T-helper 22 cell (primary cell): ENCODE measurements at places on chromosomes 5 and 9.
A peak's percentile ranks its signal among the peaks of the same experiment; 100 is the strongest.

- DNase-seq = no peak
These were observed 2.7 kb upstream of the CNOT6 start for GRCh38 chr5:180491496-180491895.

- DNase-seq = peak; percentile 81
These were observed 82.5 kb upstream of the ZBTB43 start for GRCh38 chr9:126722252-126722921.

GRCh38 chr9:127875306-127875966, 2.0 kb downstream of the AK1 start:
- no peak for DNase-seq

DNA sequence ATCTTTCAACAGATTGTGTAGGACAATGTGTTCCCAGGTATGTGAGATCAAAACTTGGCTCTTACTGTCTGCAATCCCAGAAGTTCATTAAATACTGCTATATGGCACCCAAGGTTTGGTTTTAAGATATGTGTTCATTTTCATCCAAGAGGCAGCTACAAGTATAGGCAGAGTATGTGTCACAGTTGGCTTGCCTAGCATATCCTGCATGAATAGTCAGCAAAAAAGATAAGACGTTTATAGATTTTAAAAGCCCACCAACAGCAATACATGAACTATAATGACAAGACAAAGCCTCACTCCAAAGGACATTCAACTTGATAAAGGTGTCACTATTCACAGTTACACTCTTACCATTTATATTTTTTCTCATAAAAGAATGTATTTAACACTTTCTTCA, 99.1 kb downstream of the BNC2 start:
- DNase-seq = no peak

DNA sequence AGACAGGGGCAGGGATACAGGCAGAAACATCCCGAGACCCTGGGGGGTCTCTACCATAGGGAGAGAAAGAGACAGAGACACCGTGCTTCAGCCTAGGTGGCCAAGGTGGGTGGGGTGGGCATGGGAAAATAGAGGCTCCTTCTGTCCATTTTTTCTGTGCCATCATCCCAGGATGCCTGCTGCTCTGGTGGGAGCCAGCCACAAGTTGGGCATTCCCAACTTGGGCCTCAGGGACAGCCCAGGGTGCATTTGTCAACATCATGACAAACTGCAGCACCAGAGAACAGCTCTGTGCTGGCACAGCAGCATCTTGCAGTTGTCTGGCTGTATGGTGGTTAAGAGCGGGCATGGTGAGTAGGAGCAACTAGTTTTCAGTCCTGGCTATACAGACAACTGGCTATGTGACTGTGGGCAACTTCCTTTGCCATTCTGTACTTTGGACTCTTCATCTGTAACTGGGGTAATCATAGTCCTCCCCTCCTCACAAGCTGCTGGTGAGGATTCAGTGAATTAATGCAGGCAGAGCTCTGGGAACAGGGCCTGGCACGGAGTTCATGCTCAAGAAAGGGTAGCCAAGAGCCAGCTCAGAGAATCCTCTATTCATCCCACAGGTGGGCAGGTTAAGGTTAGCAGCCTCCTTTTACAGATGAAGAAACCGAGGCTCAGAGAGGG, 100.4 kb downstream of the RGS3 start:
- DNase-seq = no peak

GRCh38 chr5:11371021-11371420, 533.2 kb downstream of the CTNND2 start:
- DNase-seq = no peak

DNA sequence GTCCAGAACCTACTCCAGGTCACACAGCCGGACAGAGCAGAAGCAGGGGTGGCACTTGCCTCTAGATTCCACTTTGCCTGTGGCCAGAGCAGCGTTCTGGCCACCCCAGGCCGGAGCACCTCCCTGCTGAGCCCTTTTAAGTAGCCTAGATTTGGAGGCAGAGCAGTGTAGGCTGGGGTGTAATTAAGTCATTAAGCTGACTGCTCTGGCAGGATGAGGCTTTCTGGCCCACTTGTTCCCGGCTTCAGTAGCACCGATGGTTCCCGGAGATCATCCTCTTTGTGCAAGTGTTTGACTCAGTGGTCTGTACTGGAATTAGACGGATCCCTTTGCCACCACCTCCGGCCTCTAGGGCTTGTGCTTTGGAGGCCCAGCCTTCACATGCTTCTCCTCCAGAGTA, 281.9 kb upstream of the ANKRD55 start:
- DNase-seq = no peak

DNA sequence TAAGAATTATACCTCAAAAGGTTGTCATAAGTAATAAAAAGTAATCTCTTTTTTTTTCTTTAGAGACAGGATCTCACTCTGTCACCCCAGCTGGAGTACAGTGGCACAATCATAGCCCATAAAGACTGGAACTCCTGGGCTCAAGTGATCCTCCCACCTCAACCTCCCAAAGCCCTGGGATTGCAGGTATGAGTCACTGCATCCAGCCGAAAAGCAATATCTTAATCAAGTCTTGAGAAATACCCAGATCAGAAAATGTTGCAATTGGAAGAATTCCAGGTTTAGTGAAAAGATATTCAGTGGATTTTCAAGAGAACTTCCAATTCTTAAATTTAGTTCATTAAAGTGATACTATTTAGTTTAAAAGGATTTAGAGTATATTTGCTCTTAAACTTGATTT, 40.9 kb upstream of the IDNK start:
- DNase-seq = no peak

DNA sequence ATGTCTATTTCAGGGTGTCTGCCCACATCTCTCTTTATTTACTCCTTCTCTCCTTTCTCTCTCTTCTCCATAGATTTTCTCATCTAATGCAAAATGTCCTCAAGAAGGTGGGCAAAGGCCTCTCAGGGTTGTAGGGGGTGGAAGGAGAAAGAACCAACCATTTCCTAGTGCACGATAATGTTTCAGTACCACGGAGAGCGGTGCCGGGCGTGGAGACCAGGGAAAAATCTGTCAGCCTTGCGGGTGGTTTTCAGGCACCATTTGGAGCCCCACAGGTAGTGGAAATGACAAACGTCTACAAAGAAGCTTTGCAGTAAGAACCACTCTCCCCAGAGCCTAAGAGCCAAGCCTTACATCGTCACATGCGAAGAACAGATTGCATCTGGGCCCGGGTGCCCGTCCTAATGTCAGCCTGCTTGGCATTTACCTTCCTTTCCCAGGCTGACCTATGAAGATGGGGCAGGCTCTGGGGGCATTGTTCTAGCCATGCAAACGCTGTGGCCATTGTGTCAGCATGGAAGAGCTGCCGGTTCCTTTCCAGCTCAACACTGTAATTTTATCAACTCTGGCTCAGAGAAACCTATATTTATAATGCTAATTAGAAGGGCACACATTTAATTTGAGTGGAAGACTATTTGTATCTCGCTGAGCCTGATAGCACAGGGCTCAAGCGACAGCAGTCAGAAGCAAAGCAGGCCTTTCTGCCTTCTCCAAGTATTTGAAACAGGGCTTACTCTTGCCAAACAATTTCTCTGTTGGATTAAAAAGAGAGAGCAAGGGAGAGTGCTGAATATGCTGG, 430.1 kb upstream of the WWC1 start:
- DNase-seq = no peak

- DNase-seq = no peak
These were observed 72.4 kb downstream of the VCAN start for GRCh38 chr5:83543898-83544297.

DNA sequence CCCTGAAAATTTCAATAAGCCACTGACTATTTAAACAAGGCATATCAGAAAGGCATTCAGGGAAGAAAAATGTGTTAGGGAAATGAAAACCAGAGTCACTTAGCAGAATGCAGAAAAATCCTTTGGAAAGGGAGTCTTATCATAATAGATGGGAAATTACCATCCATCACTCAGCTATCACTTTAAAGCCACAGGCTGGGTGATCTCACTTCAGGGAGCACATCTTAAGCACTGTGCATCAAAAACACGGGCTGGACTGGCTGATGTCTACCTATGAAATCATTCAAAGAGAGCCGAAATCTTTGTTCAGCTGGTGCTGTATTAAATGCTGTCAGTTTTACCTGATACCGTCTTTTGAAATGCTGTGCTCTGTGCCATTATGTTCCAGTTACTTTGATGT, 73.5 kb downstream of the C9orf57 start:
- no peak for DNase-seq

DNA sequence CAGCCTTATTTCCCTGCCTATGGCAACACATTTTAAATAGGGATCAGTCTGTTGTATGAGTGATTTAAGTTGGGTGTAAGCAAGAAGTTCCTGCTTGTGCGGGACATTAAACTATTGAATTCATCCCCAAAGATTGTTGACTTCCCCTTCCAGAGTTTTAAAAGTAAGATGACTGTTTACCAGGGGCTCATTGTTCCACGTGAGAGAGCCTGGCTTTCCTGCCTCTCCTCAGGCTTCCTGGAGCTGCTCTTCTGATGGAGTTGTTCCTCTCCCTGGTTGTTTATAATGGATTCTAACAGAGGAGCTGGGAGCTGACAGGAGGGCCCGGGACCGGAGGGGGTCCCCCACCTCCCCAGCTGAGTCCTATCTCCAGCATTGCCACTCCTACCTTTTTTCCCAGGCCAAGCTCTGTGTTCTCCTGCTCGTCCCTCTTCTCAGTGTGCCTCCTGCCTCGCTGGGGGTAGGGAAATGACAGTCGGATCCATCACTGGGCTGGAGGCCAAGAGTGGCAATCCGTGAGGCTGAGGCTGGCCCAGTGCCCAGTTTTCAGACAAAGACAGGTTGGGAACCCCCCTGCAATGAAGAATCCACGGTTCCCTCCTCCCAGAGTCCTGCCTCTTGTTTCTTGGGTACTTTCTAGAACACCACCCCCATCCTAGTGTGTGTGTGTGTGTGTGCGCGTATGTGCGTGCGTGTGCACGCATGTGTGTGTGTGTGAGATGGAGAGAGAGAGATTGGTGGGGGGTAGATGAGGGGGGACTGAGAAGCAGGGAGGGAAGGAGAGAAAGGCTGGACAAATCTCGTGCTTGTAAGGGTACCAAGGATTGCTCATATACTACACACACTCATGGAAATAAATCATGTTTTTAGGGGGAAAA, 123.7 kb upstream of the NFIB start:
- DNase-seq = no peak

- DNase-seq = no peak
These were observed 2.5 kb upstream of the ACTL7A start for GRCh38 chr9:108859459-108860114.

- no peak for DNase-seq
These were observed 68.9 kb downstream of the PTCH1 start for GRCh38 chr9:95447660-95448420.

GRCh38 chr5:84265130-84265529, 119.5 kb downstream of the EDIL3 start:
- no peak for DNase-seq

DNA sequence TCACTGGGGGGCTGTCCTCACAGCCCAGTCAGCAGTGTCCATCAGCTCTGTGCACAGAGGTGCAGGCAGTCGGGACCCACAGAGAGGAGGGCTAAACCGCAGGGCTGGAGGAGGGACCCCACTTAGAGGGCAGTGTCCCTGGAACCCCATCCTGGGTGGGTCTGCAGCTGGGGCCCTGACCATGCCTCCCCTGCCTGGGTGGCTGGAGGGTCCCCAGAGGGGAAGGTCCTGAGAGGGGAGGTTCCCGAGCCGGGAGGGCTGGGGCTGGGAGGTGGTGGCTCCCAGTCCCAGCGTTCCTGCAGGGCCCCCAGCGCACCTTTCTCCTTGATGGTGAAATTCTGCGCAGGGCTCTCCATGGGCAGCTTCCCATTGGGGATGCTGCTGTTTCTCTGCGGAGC, 32.7 kb downstream of the EXOC3 start:
- no peak for DNase-seq

DNA sequence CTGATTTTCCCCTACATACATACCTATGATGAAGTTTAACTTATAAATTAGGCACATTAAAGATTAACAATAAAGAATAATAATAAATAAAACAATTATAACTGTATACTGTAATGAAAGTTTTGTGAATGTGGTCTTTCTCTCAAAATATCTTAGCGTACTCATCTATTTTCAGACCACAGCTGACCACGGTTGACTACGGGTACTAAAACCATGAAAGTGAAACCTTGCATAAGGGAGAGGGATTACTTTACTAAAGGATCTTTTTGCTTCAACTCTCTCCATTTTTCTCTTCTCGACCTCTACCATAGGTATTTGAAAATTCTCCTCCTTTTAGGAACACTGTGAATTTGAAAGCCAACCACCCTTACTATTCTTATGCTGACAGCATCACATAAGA, 475.5 kb downstream of the CETN3 start:
- no peak for DNase-seq
